ENCODE measurements at places on chromosomes 12 and 14.
A peak's percentile ranks its signal among the peaks of the same experiment; 100 is the strongest.

- DNase-seq = no peak
Measured at GRCh38 chr14:32443890-32444661, 115.0 kb downstream of the AKAP6 start.

DNA sequence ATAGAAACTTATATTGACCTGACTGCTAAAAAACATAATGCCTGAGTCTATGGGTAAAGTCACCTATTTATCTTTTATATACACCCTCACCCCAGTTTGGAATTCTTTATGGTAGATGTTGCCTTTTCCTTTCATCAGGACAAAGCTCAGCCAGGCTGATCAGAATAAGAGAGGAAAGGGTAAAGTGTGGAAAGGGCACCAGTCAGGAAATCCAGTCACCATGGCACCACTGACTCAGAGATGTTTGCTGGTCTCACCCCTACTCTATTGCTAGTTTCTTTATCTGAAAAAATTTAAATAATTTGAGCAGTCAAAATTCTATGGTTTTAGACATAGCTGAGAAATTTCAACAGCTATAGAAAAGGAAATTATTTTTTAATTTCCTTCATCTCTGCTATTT lies 49.2 kb upstream of the SSTR1 start:
- DNase-seq = no peak

DNA sequence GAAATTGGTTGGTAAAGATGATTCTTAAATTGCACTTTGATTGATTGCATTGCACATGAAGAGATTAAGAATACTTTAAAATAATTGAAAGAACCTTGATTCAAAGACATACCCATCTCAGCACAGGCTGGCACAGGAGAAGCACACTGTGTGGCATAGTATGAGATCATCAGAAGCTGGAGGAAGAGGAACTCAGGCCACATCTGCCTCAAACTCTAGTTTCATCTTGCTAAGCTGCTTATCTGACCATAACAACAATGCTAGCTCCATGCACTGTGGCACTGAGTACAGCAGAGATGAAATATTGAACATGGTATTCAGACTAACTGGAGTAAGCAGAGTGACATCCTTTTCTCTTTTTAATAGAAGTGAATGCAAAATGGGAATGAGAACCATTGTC lies 99.1 kb downstream of the TBC1D30 start:
- DNase-seq = no peak

DNA sequence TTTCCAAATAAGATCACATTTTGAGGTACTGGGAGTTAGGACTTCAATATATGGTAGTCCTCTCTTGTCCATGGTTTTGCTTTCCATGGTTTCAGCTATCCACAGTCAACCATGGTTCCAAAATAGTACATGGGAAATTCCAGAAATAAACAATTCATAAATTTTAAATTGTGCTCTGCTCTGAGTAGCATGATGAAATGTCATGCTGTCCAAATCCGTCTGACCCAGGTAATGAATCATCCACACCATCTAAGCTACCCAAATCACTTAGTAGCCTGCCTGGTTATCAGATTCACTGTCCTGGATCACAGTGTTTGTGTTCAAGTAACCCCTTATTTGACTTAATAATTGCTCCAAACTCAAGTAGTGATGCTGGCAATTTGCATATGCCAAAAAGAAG lies 197.9 kb downstream of the TMTC3 start:
- DNase-seq = peak; percentile 57

DNA sequence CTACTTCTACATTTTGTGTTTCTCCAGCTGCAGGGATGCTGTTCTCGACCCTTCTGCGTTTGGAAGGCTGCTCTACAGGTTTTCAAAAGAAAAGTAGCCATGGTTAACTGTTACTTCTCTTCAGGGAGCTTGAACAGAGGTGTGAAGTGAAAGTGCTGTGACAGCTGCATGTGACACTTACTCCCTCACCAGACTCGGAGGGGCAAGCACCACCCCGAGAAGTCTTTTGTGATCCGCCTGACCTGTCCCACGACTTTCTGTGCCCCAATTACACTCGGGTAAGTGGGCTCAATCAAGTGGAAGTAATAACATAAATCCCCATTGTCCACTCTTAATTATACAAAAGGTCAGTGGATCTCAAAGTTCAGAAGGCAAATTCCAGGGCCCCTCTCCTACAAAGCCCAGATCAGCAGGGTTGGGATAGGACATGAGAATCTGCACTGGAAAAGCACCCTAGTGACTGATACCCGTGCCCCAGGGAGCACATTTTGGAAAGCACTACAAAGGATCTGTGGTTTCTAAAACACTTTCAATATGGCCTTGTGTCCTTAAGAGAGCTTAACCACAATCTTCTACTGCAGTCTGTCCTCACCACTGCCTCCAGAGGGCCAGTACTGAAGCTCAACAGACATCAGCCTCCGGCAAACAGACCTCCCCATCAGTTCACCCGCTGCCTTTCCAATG lies 11.5 kb downstream of the FICD start:
- no peak for DNase-seq

DNA sequence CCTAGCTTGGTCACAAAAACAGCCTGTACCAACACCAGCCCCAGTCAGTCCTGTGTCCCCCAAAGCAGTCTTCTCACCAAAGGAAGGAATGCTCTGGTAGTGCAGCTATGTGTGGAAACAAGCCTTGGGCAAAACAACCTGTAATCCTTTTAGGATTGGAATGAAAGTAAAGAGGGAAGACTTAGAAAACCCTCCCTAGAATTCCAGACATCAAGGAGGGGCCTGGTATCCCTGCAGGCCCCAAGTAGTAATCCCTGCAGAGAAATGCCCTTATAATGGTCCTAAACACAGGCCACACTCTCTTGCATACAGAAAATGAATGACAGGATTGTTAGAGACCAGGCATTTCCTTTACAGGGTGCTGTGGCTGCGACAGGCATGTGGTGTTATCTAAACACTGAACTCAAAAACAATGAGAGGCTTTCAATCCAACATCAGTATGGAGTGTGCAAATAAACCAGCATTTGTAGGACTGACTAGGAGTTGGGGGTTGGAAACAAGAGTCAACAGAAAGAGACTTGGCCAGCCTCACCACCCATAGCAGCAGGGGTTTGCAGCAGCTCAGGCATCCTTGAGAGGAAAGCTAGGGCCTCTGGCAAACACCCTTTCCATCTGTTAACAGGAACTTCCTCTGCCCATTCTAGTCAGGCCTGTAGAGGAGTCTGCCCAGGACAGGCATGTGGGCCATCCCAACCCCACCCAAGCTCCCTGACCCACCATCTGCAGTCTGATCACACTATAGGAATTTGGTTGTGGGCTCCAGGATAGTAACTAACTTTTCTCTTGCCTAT lies 59.1 kb downstream of the DCAF5 start:
- DNase-seq = peak; percentile 30

DNA sequence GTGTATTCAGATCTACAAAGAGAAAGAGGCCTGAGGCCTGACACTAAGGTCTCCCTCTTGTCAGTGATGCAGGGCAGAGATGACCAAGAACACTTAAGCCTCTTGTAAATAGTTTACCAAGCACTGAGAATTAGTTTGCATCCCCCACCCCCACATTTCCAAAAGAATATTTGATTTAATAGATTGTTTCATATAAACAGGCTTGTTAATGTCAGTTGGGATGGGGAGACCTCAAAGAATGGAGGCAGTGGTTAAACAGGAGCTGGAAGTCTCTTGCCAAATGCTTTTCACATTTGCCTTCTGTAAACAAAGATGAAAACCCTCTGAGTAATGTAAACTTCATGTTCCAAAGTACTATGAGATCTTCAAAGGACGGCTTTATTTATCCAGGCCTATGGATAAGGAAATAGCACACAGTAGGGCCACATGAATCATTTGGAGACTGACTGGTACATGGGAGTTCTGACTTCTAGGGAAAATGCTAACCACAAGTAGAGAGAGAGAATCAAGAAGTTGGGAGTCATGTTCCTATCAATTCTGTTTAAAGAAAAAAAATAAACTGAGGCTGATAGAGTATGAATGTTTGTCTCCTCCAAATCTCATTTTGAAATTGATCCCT lies 234.7 kb downstream of the ANO2 start:
- no peak for DNase-seq

DNA sequence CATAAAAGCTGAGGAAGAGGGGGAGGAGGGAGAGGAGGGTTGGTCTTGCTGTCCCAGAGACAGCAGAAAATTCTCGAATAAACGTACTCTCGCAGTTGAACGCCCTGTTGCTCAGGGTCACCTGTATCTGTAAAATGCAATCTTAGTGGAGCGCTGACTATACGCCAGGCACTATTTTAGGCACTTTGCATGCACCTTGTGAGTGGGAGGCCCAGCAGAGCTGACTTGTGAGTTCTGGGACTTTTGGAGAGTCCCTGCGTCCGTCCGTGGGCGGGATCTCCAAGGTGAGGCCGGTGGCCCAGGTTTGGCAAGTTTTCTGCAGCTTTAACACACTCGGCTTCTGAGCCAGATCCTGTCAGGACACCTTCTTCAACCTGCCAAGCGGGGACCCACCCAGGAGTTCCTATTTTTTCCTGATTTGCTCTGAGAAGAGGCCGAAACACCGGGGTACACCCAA lies 32.5 kb upstream of the PLEKHG6 start:
- DNase-seq = no peak
